Head of caudate nucleus (tissue), 42 donors: ENCODE measurements at places on chromosomes 12 and 14.

- DNase-seq = peak; percentile 58
Measured at GRCh38 chr12:54053751-54054741, at the start of gene HOXC4. HOXC4 (plus strand) TSS chr12:54053835; CDS start chr12:54053923, 88 bp downstream.

GRCh38 chr14:81557146-81557545 lies 23.5 kb upstream of the SEL1L start:
- DNase-seq = no peak

- DNase-seq = no peak
Measured at GRCh38 chr12:89701606-89702206, 6.9 kb downstream of the ATP2B1 start.

DNA sequence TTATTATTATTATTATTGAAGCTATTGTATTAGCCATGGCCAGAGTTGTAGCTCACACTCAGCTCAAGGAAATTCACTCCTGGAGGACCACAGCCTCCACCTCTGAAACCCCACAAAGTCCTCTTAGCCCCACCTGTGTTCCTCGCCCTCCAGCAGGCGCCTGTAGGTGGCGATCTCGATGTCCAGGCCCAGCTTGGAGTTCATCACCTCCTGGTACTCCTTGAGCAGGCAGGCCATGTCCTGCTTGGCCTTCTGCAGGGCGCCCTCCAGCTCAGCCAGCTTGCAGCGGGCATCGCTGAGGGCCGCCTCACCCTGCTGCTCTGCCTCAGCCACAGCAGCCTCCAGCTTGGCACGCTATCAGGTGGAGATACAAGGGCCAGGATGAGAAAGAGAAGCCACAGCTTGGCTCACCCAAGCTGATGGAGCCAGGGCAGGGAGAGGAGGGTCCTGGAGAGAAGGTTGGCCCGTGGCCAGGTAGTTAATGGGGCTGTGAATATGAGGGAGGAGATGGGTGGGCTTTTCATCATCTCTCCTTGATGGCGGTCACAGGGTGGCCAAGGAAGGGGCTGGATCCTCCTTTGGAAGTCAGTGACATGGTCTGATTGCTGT lies 5.1 kb downstream of the KRT85 start:
- no peak for DNase-seq

DNA sequence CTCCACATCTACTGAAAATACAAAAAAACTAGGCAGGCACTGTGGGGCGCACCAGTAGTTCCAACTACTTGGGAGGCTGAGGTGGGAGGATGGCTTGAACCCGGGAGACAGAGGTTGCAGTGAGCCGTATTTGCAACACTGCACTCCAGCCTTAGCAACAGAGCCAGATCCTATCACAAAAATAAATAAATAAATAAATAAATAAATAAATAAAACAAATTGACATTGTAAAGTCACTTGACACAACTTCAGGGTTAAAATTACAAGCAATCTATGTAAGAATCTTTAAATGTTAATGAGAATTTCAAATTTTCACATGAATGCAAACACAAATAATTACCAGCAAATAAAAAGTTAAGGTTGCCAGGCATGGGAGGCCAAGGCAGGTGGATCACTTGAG lies 11.1 kb downstream of the ATXN2 start:
- no peak for DNase-seq

- DNase-seq = no peak
Measured at GRCh38 chr12:111203446-111203845, 165.4 kb downstream of the PHETA1 start.

- no peak for DNase-seq
Measured at GRCh38 chr14:68444449-68445168, 348.3 kb downstream of the ZFP36L1 start.

- no peak for DNase-seq
Measured at GRCh38 chr12:131025939-131026702, 72.4 kb downstream of the ADGRD1 start.

DNA sequence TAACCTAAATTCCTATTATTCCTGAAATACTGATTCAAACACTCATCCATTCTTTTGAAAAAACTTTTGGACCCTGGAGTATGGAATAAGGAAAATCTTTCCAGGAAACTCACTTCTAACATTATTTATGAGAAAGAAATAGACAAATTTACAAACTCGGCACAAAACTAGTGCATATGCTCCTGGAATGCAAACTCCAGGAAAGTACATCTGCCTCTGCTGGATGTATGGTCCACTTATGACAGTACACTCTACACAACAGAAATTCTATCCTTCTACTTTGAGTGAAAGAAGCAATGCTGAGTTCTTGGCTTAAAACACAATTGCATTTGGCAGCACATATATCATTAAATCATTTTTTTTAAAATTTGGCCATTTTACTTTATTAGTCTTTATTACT lies 700.5 kb upstream of the STXBP6 start:
- no peak for DNase-seq

- no peak for DNase-seq
Measured at GRCh38 chr14:105850853-105851581, 324.6 kb downstream of the TMEM121 start.

- no peak for DNase-seq
Measured at GRCh38 chr12:59559696-59560095, 36.1 kb upstream of the SLC16A7 start.

- DNase-seq = no peak
Measured at GRCh38 chr12:80381121-80381520, 62.9 kb upstream of the PTPRQ start.

- DNase-seq = no peak
Measured at GRCh38 chr12:96218989-96219678, 25.0 kb downstream of the ELK3 start.

GRCh38 chr12:64833928-64834327 lies 9.5 kb downstream of the TBC1D30 start:
- DNase-seq = no peak

DNA sequence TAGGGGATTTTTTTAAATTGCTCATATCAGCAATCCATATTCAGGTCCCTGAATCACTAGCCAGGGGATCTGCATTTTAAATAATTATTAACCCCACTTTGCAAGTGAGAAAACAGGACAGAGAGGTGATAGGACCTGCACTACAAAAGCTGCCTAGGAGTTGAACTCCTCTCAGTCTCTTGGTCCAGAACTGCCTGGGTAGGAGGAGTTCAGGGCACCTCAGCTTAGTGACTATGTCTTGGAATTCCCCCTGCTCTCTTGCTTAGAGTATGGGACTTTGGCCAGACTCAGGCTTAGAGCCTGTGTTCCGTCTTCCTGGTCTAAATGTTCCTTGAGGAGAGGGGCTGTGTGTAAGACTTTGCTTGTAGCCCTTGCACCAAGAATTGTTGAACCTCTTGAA lies 68.2 kb upstream of the WSCD2 start:
- no peak for DNase-seq

DNA sequence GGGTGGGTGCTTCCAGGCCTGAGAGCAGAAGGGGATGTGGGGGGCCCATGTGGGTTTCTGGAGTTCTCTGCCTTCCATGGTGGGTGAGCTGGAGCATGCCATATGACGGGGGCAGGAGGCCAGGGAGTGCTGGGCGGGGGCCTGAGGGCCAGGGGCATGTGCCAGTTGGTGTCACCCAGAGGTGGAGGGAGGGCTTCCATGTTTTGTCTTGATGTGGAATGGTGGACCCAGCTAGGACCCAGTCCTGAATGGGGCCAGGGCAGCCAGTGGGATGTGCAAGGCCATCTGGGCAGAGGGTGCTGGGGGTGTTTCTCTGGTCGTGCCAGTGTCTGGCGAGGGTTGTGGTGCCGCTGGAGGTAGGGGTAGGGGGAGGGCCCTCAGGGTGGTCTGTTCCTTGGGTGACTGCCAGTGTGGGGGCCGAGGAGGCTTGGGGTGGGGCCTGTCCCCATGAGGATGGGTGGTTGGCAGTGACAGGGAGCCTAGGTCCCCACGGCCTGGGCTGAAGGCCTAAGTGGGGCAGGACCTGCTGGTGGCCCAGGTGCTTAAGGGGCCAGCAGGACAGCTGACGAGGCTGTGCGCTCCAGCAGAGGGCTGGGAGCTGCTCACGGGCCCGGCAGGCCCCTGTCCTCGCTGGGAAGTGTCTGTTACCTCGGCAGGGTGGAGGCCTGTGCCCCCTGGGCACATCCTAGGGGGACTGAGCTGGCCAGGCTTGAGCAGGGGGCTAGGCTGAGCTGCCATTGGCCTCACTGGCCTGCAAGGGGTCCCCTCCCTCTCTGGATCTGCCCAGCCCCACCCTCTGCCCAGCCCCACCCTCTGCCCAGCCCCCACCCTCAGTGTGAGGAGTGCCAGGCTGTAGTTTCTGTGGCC lies 26.8 kb downstream of the CEP170B start:
- DNase-seq = no peak

GRCh38 chr14:59926534-59926933 lies 6.6 kb downstream of the LRRC9 start:
- no peak for DNase-seq

GRCh38 chr14:63405715-63406114 lies 87.0 kb upstream of the GPHB5 start:
- DNase-seq = no peak

GRCh38 chr14:89533766-89534165 lies 116.7 kb upstream of the FOXN3 start:
- no peak for DNase-seq

DNA sequence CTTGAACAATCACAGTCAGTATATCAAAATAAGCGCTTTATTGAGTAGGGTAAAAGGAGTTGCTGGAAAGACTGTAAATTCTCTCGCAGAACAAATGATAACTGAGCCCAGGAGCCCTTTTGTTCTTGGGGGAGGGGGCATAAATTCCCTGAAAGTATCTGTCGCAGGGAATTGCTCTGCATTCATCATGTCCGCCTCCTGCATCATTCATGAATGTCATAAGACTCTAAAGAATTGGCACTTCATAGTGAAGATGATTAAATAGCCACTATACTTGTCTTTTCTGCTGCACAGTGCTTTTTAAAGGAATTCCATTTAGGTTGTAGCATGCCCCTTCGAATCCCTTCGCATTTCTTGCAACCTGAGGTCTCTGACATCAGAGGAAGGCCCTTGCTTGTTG lies 762.3 kb downstream of the DIO2 start:
- DNase-seq = no peak

DNA sequence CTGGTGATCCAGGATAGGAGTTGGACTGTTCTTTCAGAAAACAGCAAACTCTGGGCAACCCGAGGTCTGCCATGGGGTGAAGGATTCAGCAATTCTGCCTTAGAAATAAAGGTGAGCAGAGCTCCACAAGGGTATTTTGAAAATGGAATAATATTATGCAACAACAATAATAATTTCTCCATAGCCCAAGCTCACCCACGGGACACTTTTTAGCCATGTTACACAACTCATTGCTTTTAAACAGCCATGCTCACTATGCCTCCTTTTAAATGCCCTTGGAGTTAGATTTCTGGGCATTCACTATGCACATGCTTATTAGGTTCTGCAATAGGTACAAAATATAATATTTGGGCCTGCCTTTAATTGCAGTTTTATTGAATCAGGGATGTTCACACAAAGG lies 37.2 kb downstream of the SLC35F4 start:
- no peak for DNase-seq

- no peak for DNase-seq
Measured at GRCh38 chr14:55059333-55059732, 7.9 kb downstream of the MAPK1IP1L start.

DNA sequence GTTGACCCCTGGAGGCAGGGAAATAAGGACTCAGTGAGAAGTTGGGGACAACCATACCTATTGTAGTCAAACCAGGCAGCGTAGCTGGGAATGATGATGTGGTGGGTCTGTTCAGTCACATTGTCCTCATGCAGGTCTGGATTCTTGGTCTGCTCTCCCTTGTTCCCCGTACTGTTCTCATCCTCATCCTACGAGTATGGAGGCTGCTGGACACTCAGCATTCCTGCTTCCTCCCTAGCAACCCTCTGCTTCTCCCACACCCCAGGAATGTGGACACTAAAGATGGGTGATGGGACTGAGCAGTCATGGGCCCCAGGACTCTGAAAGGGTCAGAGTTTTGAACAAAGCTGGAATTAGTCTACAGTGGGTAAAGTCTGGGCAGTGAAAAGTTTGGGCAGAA lies 10.9 kb downstream of the SMARCC2 start:
- DNase-seq = no peak

- no peak for DNase-seq
Measured at GRCh38 chr14:65336191-65336591, 76.3 kb upstream of the FUT8 start.

DNA sequence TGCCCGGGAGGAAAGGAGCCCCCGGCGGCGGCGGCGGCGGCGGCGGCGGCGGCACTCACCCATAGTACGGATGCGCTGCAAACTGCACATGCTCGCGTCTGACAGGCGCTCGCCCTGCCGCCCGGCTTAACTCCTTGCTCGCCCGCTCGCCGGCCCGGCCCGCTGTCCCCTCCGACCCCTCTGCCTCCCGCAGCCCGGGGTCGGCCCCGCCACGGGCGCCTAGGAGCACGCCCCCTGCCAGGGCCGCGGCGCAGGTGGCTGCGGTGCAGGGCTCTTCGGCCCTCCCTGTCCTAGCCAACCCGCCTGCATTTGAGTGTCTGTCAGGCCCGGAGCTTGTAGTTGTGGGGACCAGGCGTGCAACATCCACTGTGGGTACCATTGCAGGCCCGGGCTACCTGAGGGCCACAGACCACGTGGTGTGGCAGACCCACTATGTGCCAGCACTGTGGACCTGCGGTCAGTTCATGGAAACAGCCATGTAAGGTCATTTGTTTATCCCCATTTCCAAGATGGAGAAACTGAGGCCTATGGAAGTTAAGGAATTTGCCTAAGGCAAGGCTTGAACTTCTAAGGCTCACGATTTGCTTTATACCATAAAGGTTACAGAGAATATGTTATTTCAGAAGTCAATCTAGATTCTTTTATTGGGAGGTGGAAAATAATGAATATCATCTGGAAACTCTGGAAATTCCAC lies 17.6 kb upstream of the PLEKHH1 start:
- no peak for DNase-seq

DNA sequence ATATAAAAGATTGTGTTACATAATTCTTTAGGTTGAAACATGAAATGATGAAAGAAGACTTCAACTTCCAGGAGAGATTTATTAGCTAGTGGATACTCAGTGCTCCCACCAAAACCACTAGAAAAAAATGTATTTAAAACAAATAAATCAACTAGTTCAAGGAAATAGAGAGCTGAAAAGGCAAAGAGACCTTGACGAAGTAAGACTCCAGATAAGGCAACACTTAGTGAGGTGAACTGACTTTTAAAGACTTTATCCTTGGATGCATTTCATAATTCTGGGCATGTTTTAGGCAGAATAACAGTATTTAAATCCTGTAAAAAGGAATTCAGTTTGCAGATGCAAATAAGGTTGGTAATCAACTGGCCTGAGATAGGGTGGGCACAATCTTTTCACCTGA lies 1150.7 kb downstream of the FSCB start:
- no peak for DNase-seq
